ENCODE measurements at places on chromosomes 2 and 18.

- no peak for DNase-seq
Measured at GRCh38 chr2:238493880-238494572, 67.3 kb downstream of the ASB1 start.

DNA sequence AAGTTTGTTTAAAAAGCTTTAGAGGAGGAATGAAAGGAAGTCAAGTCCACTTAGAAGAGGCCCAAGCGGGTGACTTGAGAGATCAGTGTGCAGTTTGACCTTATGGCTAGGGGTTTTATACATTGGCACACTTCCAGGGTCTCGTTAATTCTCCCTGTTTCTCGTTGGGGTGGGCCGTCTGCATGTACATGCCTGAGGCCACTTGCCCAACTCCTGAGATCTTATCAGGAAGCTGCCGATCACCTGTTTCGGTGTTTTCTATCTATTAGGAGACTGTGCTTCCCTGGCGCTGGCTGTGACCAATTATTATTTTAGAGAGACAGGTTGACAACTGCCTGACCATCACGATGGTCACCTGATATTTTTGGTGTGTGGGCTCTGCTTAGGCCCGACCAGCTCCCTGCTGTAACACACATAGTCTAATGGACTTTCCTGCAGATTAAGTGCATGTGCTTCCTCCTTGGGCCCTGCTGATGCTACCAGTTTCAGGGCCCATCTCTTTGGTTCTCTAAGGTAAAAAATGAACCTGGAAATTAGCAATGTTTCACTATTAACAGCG lies 31.0 kb upstream of the MSH6 start:
- no peak for DNase-seq

DNA sequence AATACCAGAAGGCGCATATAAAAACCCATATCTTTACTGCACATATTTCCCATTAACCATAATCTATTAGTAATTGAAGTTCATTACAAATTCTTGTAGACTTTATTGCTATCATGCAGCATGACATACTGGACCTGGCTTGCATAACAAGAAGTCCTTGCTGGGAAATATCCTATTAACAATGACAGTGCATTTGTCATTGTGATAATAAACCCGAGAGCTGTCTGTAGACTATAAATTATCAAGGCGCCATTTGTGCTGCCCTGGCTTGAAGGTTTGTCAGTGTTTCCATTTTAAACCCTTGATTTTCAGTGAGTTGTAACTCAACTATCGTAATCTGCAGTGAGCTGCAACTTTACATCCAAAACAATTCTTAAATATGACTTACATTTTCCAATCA lies 59.0 kb downstream of the HNMT start:
- DNase-seq, result no peak

DNA sequence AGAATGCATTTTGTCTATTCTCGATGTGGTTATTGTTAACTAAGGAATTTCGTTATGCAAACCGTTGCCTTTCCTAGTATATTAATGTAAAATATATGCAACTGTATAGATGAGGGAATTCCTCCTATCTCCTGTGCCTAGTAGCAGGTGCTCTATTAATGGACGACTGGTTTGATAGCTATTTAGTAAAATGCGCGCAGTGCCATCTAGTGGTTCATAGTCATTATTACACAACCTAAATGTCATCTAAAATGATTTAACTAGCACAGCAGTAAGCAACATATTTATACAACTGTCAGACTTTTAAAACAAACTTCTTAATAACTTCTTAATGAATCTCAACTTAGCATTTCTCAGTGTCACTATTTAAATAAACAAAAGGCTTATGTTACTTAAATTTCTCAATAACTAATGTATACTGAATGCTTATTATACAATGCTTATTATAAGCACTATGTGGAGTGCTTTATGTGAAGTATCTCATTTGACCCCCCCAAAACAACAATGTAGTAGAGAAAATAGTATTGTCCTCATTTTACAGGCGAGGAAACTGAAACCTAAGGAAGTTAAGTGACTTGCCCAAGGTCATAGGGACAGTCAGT lies 77.9 kb downstream of the DTNA start:
- DNase-seq, result no peak

- no peak for DNase-seq
Measured at GRCh38 chr2:135615404-135615803, 84.1 kb downstream of the R3HDM1 start.

DNA sequence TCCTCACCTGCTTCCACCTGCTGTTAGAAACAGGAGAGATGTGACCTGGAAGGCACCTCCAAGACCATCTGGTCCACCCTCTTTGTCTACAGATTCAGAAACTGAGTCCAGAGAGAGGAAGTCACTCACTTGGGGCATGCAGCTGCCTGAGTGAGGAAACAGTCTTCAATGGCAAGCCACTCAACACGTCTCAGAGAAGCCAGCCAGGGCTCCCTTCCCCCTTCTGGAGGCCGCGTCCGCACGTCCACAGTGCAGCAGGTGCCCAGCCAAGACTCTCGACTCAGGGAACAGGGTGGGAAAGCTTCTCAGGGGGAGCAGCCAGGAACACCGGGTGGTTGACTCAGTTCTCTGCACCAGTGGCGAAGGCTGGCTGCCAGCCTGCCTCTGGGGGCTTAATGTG lies 201.7 kb downstream of the BCL11A start:
- no peak for DNase-seq

DNA sequence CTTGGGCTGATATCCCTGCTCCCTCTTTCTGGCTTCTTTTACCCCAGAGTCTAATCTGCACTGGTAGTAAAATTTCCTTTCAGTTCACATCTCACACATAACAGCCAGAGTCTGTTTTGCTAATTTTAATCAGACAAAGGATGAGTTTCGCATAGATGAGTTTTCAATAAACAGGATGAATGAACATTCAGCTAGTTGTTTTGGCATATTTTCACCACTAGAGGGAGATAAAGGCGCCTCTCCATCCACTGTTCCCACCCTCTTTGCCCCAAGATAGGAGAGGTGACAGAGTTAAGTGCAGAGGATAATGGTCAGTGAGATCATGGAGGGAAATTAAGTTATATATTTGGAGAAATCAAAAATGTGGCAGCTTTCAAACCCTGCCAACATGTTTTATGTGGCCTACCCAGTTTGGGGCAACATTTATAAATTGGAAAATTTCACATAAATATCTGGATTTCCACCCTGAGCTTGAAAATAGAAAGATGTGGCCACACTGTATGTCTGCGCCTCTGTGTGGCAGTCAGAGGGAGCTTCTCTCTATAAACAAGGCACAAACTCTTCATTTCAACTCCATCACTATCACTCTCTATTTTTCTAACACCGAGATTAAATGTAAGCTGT lies 48.5 kb upstream of the DTNA start:
- DNase-seq, result no peak

GRCh38 chr2:226475650-226476049 lies 324.0 kb downstream of the IRS1 start:
- no peak for DNase-seq

DNA sequence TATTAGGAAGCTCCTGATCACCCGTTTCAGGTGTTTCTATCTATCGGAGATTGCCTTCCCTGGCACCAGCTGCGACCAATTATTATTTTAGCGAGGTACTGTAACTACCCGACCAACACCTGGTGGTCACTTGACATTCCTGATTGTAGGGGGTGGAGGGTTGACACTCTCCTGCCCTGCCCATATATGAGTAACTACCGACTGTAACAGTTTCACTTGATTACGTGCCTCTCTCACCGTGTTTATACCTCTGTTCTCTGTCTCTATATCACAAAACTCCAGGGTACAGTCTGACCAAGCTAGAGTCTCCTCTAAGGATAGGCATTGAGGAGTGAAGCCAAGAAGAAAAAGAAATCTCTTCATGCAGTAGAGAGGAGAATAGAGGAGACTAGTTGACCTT lies 268.0 kb upstream of the LRATD1 start:
- DNase-seq, result no peak

- DNase-seq, result no peak
Measured at GRCh38 chr2:23793476-23793875, 133.4 kb downstream of the ATAD2B start.

- no peak for DNase-seq
Measured at GRCh38 chr2:71926876-71927756, 220.5 kb downstream of the CYP26B1 start.

DNA sequence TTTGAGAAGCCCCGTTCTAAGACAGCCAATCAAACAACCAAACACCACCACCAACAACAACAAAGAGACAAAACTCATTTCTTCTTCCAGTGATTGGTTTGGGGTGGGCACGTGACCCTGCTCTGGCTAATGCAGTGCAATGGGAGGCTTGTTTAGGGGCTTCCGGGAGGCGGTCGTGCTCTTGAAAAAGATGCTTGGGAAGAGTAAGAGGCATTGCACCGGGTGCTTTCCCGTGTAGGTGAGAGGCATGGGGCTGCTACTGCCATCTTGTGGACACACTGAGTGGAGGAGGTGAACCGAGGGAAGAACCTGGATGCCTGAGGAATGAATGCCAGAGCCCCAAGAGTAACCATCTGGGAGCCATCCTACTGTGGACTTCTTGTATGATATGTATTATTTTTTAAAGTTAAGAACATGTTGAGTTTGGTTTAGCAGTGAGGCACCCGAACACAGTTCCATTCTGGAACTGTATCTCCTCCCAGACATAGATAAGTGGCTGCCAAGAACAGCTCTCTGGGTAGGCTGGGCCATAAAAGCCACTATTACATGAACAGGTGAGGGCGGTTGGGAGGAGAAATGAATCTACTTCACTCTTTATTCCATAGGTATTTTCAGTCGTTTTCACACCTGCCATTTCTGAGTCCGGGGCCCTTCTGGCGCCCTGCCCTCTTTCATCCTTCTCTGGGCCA lies 19.1 kb upstream of the ARHGAP25 start:
- DNase-seq, result no peak

DNA sequence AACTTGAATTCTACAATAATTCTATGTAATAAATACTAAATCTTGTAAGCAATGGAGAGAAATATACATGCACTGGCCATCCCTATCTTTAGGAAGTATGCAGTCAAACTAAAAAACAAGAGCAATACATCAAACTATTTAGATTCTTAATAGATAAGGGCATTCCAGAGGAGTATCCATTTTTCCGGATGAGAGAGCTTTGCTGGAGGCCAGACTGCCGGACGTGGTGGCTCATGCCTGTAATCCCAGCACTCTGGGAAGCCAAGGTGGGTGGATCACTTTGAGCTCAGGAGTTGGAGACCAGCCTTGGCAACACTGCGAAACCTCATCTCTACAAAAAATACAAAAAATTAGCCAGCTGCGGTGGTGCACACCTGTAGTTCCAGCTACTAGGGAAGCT lies 60.8 kb downstream of the KIF5C start:
- no peak for DNase-seq

DNA sequence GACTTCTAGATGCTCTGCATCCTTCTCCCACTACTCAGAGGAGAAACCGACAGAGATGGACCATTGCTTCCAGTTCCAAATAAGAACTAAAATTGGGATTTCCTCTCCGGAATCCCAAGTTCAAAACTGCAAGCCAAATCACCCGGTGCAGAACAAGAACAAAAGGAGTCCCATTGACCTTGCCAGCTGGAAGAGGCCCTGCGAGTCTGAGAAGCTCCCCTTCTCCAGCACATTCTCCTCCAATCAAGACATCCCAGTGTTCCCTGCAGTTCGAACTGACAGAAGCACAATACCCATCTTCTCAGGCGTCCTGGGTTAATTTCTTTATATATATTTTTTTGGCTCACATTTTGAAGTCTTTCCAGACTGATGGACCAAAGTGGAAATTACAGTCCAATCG lies 195.3 kb upstream of the MEIS1 start:
- no peak for DNase-seq

DNA sequence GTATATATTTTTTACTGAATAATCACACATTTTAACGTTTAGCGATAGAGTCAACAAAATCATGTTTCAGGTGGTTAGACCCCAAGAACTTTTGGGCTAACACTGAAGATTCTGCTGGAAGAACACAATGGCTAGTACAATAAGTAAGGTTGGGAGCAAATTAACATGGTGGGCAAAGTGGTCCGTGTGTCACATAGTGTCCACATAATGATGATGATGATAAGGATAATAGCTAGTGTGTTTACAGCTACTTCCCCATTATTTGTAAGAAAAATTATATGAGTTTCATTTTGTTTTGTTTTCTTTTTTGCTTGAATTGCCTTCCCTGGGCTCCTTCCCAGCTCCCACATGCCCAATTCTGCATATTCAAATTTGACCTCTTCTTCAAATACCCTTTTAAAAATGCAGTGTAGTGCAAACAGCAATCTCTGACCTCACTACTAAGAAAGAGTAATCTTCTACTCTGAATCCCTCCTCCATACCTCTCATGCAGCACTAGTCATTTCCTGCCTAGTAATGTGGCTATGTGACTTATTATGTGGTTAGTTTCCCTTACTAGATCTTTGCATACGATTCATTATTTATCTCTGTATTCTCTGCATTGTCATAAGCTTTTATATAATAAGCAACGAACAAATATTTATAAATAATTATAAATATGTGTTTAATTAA lies 16.9 kb upstream of the VPS54 start:
- DNase-seq, result no peak

DNA sequence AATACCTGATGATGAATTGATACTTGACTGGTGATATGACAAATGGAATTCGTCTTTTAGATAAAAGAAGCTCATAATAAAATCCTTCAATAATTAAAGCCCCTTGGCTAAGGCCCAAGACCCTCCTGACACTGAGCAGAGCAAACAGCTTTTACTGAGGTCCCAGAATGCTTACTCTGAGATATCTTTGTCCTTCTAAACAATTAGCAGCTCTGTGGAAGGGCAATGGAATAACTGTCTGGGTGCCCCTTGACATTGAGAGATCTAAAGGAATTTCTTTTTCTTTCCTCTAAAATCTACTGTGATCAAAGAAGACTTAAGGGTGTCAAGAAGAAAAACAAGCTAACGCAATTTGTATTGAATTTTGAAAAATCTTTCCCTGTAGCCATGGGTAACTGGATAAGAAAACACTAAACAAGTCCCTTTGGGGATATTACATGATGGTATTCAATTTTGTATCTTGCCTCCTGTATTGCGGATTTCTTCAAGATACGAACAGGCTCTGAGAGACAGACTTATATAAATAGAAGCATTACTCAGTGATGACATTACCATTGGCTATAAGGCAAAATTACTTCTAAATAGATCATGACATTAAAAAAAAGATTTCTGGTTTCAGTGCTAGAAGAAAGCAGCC lies 128.8 kb downstream of the MREG start:
- no peak for DNase-seq

DNA sequence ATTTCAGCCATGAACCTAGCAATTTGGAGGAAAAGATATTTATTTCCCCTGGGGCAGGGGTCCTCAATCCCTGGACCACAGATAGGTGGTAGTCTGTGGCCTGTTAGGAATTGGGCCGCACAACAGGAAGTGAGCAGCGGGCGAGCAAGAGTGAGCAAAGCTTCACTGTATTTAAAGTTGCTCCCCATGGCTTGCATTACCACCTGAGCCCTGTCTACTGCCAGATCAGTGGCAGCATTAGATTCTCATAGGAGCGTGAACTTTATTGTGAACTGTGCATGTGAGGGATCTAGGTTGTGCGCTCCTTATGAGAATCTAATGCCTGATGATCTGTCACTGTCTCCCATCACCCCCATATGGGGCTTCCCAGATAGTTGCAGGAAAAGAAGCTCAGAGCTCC lies 127.6 kb downstream of the ICOS start:
- no peak for DNase-seq

All from stimulated activated CD4-positive, alpha-beta T cell treated with anti-CD3 and anti-CD28 coated beads, TNF-alpha, amount 100 ng/mL, for 1 hour (primary cell).